Transverse colon (tissue), 4 donors: ENCODE measurements at places on chromosomes 7 and 10. TPM values are rescaled to one million over a fixed set of nuclear protein-coding genes. Genes with fewer than 3 reads are reported as not detected.

The SPDYE11 gene
- total RNA-seq: not detected

- no peak for DNase-seq
- no peak overlapping the region for H3K4me3 ChIP-seq
- no peak overlapping the region for H3K27ac ChIP-seq
- H3K36me3 ChIP-seq: no peaks in the 10 kb centered on the region
- H3K4me1 ChIP-seq: no peaks in the 10 kb centered on the region
These were observed 47.4 kb downstream of the CUL2 start for GRCh38 chr10:35042783-35043182.

- no peak for DNase-seq
- no peak overlapping the region for H3K4me3 ChIP-seq
- no peaks in the 10 kb centered on the region for H3K36me3 ChIP-seq
- no peaks in the 10 kb centered on the region for H3K27me3 ChIP-seq
- H3K4me1 ChIP-seq: no peaks in the 10 kb centered on the region
These were observed 178.0 kb upstream of the GLI3 start for GRCh38 chr7:42414941-42415505.

The MUC12 gene
- 90.2 TPM for total RNA-seq

DNA sequence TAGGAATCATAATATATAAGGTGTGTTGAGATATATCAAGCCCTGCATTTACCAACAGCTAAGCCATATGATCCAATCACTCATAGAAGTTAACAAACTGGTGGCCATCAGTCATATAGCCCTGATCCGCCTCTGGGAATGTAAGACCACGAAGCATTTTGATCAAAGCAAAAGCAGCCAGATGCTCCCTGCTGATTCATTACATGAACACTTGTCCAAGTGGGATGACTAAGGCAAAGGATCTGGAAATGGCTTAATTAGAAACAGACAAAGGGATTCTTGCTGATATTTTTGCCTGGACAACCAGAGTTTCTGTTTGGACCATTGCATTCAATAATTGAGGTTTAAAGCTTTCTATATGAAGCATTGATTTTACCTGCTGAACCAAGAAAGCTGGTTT, 535.5 kb downstream of the GPAM start:
- no peak overlapping the region for H3K27ac ChIP-seq
- H3K4me3 ChIP-seq: no peak overlapping the region
- no peaks in the 10 kb centered on the region for H3K36me3 ChIP-seq

DNA sequence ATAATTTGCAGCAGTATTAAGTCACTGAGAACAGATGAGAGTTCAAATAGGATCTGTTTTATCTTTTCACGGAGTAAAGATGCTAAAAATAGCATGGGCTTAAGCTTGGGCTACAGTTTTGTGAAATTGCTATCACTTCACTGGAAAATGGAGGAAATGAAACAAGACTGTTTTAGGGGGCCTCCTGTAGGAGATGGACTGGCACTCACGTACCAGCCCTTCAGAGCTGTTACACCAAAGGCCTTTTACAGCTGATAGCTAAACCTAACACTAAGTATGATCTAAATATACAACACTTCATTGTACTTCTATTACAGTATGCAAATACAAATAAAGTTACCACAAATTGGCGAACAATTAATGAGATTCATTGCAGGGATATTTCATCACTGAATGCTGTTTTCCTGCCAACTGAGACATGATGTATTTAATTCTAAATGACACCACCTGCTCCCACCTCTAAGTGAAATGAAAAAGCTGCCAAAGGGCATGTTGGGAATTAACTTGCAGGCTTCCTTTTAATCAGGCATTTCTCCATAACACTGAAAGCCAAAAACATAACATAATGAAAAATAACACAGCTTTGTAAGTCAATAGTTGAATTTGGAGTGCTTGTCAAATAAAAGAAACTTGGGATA, 304.5 kb upstream of the LRRN3 start:
- no peak overlapping the region for H3K4me3 ChIP-seq
- no peak overlapping the region for H3K27ac ChIP-seq
- DNase-seq: no peak

DNA sequence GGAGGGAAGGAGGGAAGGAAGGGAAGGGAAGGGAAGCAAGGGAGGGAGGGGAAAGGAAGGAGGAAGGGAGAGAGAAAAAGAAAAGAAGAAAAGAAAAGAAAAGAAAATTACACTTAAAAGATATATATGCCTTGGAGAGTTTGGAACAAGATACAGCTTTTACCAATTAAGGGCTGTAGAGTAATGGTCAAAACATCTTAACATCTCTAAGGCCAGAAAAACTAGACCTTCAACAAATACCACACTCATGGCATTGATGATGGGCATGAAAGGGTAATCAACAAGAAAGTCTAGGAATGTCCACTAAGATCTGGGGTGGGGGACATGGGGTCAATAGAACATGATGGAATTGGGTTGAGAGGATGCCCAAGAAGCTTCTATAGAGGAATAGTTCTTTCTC, 74.5 kb downstream of the CREB3L2 start:
- H3K27ac ChIP-seq: no peak overlapping the region
- peaks cover 9% of the 10 kb centered on the region for H3K4me1 ChIP-seq
- H3K36me3 ChIP-seq: peaks cover 3% of the 10 kb centered on the region
- H3K4me3 ChIP-seq: no peak overlapping the region
- no peak for DNase-seq
- H3K27me3 ChIP-seq: no peaks in the 10 kb centered on the region

- no peaks in the 10 kb centered on the region for H3K4me1 ChIP-seq
- H3K4me3 ChIP-seq: no peak overlapping the region
- H3K27me3 ChIP-seq: no peaks in the 10 kb centered on the region
- no peak for DNase-seq
These were observed 12.4 kb upstream of the SEMA3A start for GRCh38 chr7:84207025-84207424.

- H3K4me1 ChIP-seq: no peaks in the 10 kb centered on the region
- no peaks in the 10 kb centered on the region for H3K36me3 ChIP-seq
- no peak overlapping the region for H3K27ac ChIP-seq
These were observed 135.0 kb downstream of the GATA3 start for GRCh38 chr10:8189458-8189857.

The KCNMA1 gene
- 170 TPM for total RNA-seq

The MINPP1 gene
- total RNA-seq: 11.1 TPM

- H3K4me3 ChIP-seq: no peak overlapping the region
- no peak overlapping the region for H3K27ac ChIP-seq
- H3K4me1 ChIP-seq: peaks cover 15% of the 10 kb centered on the region
- peaks cover 62% of the 10 kb centered on the region for H3K27me3 ChIP-seq
- no peaks in the 10 kb centered on the region for H3K36me3 ChIP-seq
- DNase-seq: no peak
These were observed 1.4 kb downstream of the KLRG2 start for GRCh38 chr7:139482122-139482521.

- H3K27ac ChIP-seq: no peak overlapping the region
- no peak overlapping the region for H3K4me3 ChIP-seq
- no peak for DNase-seq
- H3K27me3 ChIP-seq: peaks cover 5% of the 10 kb centered on the region
- no peaks in the 10 kb centered on the region for H3K4me1 ChIP-seq
These were observed 51.0 kb downstream of the ZNF777 start for GRCh38 chr7:149409895-149410294.

DNA sequence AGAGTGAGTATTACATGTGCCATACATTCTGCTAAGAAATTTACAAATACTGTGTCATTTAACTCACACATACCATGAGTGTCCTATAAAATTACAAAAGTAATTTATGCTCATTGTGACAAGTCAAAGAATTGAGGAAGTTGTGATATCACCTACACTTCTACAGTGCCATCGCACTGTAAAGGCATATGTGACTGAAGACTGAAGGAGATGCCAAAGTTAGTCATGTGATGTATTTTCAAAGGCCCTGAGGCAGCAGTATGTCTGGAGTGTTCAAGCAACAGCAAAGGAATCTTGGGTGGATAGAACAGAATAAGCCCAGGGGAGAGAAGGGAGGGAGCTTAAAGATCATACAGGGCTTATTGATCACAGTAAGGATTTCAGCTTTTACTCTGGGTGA, 176.8 kb downstream of the WNT2 start:
- no peak overlapping the region for H3K4me3 ChIP-seq
- H3K36me3 ChIP-seq: no peaks in the 10 kb centered on the region
- H3K4me1 ChIP-seq: no peaks in the 10 kb centered on the region
- DNase-seq: no peak
- H3K27ac ChIP-seq: no peak overlapping the region

GRCh38 chr7:80440883-80441282, 71.0 kb downstream of the GNAT3 start:
- no peak for DNase-seq
- no peak overlapping the region for H3K4me3 ChIP-seq
- H3K4me1 ChIP-seq: peaks cover 14% of the 10 kb centered on the region
- no peaks in the 10 kb centered on the region for H3K27me3 ChIP-seq
- H3K36me3 ChIP-seq: no peaks in the 10 kb centered on the region

GRCh38 chr10:77160679-77161078, 476.9 kb downstream of the KCNMA1 start:
- DNase-seq: no peak
- no peaks in the 10 kb centered on the region for H3K27me3 ChIP-seq
- peaks cover 91% of the 10 kb centered on the region for H3K4me1 ChIP-seq
- no peaks in the 10 kb centered on the region for H3K36me3 ChIP-seq

The OPALIN gene
- total RNA-seq: not detected

GRCh38 chr10:51340845-51341610, 266.7 kb downstream of the PRKG1 start:
- no peaks in the 10 kb centered on the region for H3K27me3 ChIP-seq
- DNase-seq: no peak
- no peak overlapping the region for H3K27ac ChIP-seq
- no peaks in the 10 kb centered on the region for H3K36me3 ChIP-seq

DNA sequence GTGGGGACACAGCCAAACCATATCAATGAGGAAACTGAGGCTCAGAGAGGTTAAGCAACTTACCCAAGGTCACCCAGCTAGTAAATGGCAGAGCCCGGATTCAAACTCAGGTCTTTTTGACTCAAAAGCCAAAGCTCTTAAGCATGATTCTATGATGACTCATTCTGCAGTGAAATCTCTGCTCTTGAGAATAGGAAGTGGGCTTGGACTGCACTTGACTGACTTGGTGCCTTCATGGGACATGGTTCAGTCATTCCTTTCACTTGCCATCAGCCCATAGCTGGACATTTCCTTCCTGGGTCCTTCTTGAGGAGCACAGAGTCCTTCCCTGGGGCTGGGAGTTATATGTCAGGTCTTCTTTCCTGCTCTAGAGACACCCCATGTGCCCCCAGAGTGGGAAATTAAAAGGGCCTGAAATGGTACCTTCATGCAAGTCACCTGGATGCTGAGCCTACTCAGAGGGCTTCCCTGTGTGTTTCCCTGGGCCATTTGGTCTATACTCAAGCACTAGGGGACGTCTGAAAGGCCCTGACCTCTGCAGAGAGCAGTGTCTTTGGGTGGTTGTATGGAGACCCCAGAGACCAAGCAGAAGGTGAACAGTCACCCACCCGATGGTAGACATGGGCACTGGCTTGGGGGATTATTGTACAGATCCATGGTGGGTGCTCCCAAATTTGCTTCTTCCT, 62.4 kb upstream of the SDK1 start:
- H3K36me3 ChIP-seq: no peaks in the 10 kb centered on the region
- DNase-seq: no peak
- no peak overlapping the region for H3K27ac ChIP-seq
- H3K27me3 ChIP-seq: peaks cover 4% of the 10 kb centered on the region

The RPA3 gene
- 1.4 TPM for total RNA-seq

DNA sequence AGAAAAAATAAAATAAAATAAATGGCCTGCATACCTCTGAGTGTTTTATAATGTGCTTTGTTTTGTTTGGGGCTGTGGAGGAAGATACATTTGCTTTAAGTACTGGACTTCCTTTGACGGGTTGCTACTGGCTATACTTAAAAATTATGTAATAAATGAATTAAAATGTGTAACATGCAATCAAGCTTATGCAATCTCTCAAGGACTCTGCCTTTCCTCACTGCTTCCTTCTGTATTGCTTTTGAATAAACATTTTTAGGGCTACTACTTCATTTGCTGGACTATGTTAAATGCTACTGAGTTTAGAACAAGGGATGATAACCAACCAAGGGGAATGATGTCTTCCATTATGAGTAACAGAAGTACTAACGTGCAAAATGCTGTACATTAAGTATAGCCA, 91.6 kb downstream of the ETV1 start:
- no peaks in the 10 kb centered on the region for H3K27me3 ChIP-seq
- no peaks in the 10 kb centered on the region for H3K36me3 ChIP-seq
- no peak overlapping the region for H3K27ac ChIP-seq
- DNase-seq: no peak

DNA sequence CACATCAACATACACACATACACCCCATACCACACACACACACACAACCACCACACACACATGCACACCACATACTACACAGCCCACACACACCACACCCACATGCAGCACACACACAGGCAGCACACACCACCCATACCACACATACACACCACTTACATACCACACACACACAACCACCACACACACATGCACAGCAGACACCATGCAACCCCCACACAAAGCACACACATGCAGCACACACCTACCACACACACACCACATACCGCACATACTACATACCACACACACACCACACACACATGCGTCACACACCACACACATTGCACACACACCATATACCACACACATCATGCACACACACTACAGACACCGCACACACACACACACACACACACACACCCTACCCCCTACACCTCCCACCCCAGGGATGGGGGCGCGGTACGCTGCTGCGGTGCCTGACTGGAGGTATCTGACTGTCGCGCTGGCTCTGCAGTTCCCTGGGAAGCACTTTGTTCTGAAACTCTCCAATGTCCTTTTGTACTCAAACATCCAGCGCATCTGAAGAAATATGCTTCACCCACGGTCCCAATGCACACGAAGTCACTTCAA, 5.4 kb upstream of the TRPV6 start:
- H3K4me1 ChIP-seq: no peaks in the 10 kb centered on the region
- no peak overlapping the region for H3K4me3 ChIP-seq
- no peaks in the 10 kb centered on the region for H3K27me3 ChIP-seq

The CBX3 gene
- 48.6 TPM for total RNA-seq

DNA sequence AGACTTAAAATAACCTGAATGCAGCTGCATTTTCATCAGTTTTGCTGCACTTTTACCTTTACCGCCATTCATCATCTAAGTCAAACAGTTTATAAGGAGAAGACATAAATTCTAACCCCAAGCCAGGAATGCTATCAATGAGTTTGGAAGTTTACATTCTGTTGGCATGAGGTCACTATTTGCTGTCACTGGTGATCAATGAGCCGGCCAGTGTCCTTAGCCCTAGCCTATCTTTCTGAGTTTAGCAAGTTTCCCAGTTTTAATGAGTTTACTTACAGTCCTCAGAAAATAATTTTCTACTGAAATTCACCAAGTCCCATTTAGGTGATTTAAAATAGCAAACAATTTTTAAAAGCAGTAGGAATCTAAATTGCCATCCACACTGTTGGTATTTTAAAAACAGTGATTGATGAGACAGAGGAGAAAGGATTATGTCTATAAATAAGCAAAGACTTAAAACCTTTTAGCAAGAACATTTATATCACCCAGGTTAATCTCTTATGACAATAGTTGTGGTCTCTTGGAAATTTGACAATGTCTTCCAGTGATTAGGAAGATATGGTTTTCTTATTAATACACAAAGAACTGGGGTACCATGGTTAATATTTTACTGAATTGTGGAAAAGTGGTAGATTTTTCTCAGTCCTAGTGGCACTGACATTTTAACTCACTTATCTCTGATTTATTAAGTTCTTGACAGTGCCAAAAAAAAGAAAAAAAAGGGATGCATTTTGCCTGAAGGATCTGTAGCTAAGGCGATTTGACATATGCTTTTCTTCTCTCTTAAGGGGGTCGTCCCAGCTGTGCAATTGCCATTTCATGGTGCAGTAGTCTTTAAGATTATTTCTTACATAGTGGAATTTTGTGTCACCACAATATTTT, 443.4 kb upstream of the ANKRD30A start:
- no peaks in the 10 kb centered on the region for H3K27me3 ChIP-seq
- no peak for DNase-seq
- H3K36me3 ChIP-seq: no peaks in the 10 kb centered on the region
- H3K27ac ChIP-seq: no peak overlapping the region
- H3K4me3 ChIP-seq: no peak overlapping the region
